GM23338 (cell line): ENCODE measurements at places on chromosomes 7 and 10. TPM values are rescaled to one million over a fixed set of nuclear protein-coding genes. Genes with fewer than 3 reads are reported as not detected.

LRMDA gene
- 0.90 TPM in 1 of 2 replicates, not detected in the other for total RNA-seq

UNC5B gene
- total RNA-seq, result 25.2 and 31.2 TPM in 2 replicates

DNA sequence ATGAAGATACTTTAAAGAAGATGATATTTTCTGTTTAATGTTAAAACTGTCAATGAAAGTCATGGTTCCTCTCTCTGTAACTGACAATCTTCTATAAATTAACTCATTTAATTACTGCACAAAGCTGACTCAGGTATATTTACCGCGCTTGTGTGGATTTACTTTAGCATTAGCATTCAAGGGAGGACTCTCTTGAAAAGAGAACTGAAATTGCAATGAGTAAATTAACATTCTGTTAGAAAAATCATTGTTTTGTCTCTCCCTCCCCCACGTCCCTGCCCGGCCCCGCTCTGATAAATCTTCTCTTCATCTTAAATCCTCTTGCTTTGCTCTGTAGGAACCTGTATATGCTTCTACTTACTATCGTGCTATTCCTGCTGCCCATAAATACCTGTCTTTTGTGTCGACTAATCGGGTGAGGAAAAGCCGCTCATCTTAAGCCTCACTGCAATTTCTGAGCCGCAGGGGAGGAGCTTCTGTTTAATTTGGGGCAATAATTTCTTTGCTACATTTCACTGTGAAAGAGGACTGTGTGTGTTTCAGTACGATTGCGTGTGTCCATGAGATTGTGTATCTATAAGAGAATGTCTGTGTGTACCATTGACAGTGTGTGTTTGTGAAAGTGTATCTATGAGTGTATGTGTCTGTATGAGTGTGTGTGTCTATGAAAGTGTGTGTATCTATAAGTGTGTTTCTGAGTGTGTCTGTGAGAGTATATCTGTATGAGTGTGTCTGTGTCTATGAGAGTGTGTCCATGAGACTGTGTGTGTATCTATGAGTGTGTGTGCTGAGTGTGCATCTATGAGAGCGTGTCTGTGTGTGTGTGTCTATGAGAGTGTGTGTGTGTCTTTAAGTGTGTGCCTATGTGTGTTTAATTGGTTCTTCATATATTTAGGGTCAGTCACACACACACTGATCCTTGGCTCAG is 46.5 kb upstream of the LYZL2 start:
- H3K4me1 ChIP-seq, result no peaks in the 10 kb centered on the region
- DNase-seq, result no peak
- H3K27me3 ChIP-seq, result no peaks in the 10 kb centered on the region
- H3K27ac ChIP-seq, result no peak overlapping the region

SFTPA1 gene
- not detected in 2 replicates for total RNA-seq

DNA sequence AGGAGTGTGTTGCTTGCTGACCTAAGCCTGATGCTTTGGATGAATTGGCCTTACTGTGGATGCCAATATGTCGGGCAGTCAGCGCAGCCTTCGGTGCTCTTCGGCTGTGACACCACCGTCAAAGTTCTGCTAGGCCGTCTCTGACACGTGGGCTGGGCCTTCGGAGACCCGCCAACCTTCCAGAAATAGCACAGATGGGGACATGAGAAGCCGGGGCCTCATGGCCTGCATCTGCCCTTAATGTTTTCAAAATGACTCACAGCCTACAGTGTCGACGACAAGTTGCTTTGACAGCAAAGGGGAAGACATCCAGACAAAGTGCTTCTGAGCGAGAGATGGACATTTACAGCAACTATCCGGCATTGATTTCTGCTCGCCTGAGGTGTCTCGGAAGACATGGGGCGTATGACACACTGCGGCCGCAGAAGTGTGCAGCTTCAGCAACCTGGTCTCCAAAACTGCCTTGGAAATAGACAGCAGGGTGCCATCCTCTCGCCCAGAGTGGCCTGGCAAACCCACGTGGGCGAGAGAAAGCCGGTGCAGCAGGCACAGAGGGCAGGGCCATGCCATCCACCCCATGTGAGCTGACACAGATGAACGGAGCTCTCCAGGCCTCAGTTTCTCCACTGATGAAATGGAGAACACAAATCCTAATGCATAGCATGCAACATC is 94.0 kb upstream of the PPP2R2D start:
- peaks cover 13% of the 10 kb centered on the region for H3K4me1 ChIP-seq
- no peak overlapping the region for H3K4me3 ChIP-seq
- no peaks in the 10 kb centered on the region for H3K27me3 ChIP-seq

DNA sequence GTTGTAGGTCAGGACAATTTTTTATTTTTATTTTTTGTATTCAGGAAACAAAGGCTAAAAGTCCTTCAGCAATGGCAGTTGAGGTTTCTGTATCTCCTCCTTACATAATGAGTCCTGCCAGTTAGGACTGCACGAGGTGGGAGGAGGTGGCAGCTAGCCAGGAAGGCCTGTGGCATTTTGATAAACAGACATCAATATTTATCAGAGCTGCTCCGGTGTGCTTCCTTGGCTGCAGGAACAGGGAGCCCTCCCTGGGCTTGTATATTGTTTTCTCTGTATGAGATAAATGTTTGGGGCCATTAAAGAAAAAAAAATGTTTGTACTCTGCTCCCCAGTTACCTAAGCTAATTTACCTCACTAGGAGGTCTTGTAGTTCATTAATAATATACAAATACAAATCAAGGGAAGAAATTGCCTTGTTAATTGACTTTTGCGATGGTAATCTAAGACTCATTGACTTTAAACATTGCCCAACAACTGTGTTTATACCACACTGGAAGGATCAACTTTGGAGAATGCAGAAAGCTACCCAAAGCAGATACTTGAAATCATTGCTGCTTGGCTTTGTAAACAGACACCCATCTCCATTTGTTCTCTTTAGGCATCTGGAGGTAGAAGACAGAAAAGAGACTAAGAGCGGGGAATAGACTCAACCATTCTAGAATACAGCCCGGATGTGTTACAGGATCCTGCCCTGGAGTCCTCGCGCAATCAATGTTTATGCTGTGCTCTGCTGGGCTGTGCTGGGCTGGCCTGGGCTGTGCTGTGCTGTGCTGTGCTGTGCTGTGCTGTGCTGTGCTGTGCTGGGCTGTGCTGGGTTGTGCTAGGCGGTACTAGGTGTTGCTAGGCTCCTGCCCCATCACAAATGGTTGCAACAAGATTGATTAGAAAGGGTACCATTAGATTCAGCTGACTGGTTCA is 36.5 kb upstream of the PDZD8 start:
- H3K4me1 ChIP-seq, result no peaks in the 10 kb centered on the region
- H3K27me3 ChIP-seq, result no peaks in the 10 kb centered on the region
- H3K36me3 ChIP-seq, result no peaks in the 10 kb centered on the region
- no peak overlapping the region for H3K4me3 ChIP-seq
- DNase-seq, result no peak
- no peak overlapping the region for H3K27ac ChIP-seq

GRCh38 chr10:63657761-63658160 is 136.6 kb downstream of the REEP3 start:
- no peak for DNase-seq
- H3K27me3 ChIP-seq, result no peaks in the 10 kb centered on the region
- no peaks in the 10 kb centered on the region for H3K36me3 ChIP-seq
- no peak overlapping the region for H3K4me3 ChIP-seq
- H3K4me1 ChIP-seq, result no peaks in the 10 kb centered on the region
- no peak overlapping the region; the same call in 1 of the 2 replicates for H3K27ac ChIP-seq

DNA sequence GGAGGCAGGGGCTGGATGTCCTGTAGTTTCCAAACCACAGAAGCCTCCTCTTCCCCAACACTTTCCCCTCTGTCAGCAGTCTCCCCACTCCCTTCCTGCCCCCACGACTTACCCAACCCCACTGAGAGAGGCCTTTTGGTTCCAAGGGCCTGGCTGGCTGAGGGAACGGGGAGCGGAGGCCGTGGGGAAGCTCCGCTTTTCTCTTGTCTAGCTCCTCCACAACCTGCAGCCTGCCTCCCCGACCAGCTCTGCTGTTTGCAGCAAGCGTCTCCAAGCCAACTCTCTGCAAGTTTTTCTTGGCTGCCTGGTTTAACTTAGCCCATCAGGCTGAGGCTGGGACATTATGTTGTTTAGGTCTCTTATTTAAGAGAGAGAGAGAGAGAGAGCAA is 126.8 kb downstream of the NEURL1 start:
- no peaks in the 10 kb centered on the region for H3K36me3 ChIP-seq
- no peaks in the 10 kb centered on the region for H3K27me3 ChIP-seq
- DNase-seq, result no peak
- no peak overlapping the region for H3K27ac ChIP-seq

DNA sequence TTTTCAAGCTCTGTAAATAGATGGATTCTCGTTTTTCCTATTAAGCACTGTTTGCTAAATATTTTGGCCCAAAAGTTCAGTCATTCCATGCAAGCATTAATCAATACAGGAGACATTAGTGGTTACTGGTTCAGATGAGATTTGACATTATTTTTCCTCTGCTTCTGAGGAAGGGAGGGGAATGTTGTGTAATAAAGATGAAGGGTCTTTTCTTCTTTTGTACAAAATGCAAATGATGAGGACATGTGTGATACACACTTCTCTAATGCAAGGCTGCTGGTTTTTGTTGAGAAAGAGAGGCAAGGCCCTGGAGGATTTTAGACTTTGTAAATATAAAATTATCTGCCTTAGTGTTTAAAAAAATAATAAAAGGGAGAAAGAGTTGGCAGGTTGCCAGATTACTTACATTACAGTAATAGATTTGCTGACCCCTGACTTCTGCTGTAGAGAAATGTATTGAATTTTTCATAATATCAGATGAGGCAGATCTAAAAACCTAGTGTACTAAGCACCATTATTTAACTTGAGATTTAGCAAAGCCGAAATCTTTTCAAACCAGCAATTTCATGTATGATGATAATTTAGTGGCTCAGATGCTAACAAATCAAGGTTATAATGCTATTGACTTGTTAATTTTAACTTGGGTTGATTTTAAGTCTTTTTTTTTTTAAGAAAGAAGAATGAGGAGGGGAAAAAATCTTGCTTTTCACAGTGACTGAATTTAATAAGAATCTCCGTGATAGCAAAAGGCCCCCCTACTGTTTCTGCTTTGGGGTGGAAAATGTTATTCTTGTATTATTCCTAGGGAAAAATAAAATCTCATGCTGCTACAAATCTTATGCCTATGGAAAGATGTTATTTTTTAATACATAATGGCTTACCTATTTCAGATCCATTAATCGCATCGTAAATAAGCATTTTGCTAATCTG is 180.1 kb downstream of the ARID5B start:
- DNase-seq, result no peak
- no peaks in the 10 kb centered on the region for H3K36me3 ChIP-seq
- H3K4me1 ChIP-seq, result no peaks in the 10 kb centered on the region
- H3K27me3 ChIP-seq, result no peaks in the 10 kb centered on the region
- H3K27ac ChIP-seq, result no peak overlapping the region
- H3K4me3 ChIP-seq, result no peak overlapping the region

TYW1 gene
- 18.1 and 20.7 TPM in 2 replicates for total RNA-seq

GRCh38 chr10:31062856-31063255 is 31.2 kb upstream of the ZNF438 start:
- no peak overlapping the region for H3K4me3 ChIP-seq
- H3K36me3 ChIP-seq, result 0 out of 2 replicates have a peak, but pooled peaks cover 4% of the 10 kb centered on the region
- DNase-seq, result no peak
- H3K27me3 ChIP-seq, result no peaks in the 10 kb centered on the region

DNA sequence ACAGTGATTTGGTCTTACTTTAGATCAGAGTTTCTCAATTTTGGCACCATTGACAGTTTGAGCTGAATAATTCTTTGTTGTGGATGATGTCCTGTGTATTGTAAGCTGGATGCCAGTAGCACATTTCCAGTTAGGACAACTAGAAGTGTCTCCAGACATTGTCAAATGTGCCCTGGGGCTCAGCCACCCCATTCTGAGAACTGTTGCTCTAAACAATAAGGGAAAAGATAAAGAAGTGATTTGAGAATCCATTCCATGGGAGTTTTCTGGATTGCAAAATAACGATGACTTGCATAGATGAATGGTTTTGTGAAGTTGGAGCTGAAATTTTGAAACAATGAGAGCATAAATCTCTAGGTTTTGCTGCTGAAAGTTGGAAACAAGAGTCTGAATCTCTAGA is 44.6 kb downstream of the NUP205 start:
- no peak overlapping the region for H3K4me3 ChIP-seq
- no peak for DNase-seq
- no peaks in the 10 kb centered on the region for H3K4me1 ChIP-seq
- peaks cover 88% of the 10 kb centered on the region for H3K36me3 ChIP-seq

TMEM178B gene
- 9.4 and 15.6 TPM in 2 replicates for total RNA-seq
